ENCODE measurements at places on chromosomes 7 and 10.
A peak's percentile ranks its signal among the peaks of the same experiment; 100 is the strongest.

DNA sequence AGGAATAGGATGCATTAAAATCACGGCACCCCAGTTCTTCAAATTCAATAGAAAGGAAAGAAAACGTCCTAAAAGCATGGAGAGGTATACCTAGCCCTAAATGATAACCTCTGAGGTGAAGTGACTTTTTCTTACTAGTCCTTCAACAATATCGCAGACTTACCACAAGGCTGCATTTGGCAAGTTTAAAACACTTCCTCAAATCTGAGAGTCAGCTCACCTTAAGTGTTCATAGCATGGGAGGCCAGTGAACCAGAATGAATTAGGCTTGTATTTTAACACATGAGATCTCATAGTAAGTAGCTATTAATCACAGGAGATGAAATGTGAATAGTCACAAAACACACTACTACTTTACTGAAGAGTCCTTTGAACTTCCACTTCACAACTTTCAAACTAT is 124.2 kb downstream of the RNF32 start:
- no peak for DNase-seq

- DNase-seq = no peak
These were observed 154.2 kb downstream of the ARHGAP12 start for GRCh38 chr10:31774299-31774900.

- no peak for DNase-seq
These were observed 95.1 kb downstream of the EGFR start for GRCh38 chr7:55113760-55114540.

- DNase-seq = no peak
These were observed 56.1 kb downstream of the PAPSS2 start for GRCh38 chr10:87715552-87716347.

- DNase-seq = no peak
These were observed 130.6 kb downstream of the SPAG6 start for GRCh38 chr10:22475651-22476600.

DNA sequence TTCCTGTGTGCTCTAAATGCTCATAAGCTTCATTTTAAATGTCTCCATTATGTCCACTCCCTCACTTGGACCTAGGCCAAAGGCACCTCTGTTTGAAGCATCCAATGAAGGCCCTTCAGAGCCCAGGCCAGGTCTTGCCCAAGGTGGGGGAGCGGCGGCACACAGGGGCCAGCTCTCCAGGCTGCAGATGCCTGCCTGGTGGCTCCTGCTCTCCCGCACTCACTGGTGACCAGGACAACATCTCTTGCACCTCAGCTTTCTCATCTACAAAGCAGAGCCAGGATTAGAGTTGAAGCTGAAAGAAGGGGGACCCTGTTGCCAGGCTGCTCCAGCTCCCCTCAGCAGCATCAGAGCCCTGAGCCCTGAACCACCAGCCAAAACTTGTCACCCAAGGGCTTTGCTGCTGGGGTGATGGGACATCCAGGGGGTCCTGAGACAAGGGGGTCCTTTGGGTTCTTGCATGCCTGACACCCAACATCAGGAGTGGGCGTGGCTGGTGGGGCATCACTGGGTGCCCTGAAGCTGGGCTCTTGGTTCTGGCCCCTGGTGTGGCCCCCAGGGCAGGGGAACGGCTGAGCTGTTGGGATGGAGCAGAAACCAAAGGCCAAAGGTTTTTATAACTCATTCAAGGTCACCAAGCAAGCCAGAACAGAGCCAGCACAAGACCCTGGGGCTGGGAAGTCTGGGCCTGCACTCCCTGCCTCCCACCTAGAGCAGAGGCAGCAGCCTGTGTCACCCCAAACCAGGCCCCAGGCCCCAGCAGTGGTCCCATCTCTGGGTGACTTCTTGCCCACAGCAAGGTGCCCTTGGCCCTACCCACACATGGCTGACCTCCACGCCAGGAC is 1.2 kb downstream of the NACAD start:
- DNase-seq = no peak

DNA sequence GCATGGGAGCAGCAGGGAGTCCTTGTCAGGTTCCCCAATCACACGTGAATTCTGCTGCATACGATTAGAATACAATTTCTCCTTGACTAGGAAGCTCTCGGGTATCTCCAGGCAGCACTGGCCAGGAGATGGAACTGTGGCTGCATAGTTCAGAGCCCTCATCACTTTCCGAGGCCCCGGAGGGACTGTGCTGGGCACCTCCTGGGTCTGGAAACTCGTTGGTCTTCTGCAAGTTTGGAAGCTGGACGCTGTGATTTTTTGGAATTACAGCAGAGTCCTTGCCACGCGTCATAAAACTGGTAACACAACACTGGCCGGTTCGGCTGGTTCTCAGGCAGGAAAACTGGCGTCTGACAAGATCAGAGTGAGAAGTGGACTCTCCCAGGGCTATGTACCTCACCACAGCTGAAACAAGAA is 216.1 kb downstream of the CCDC3 start:
- no peak for DNase-seq

DNA sequence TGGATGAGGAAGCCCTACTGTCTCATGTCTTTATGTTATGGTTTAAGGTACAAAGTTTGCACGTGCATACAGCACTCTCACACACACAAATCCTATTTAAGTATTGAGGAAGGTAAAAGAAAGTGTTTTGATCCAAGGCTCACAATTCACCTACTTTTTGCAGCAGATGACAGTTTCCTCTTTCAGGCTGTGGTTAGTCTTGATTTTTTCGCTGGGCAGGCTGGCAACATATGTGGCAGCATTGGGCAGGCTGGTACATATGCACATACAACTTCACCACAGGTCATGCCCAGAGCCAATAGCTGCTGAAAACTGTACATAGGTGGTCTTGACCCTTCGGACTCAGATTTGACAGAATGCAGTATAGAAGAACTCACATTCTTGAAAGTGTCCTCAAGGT is 29.1 kb upstream of the SDHAF3 start:
- DNase-seq = no peak

GRCh38 chr7:42198296-42198695 is 38.7 kb downstream of the GLI3 start:
- DNase-seq = no peak

- DNase-seq = no peak
These were observed 40.6 kb upstream of the WAC start for GRCh38 chr10:28492116-28492920.

DNA sequence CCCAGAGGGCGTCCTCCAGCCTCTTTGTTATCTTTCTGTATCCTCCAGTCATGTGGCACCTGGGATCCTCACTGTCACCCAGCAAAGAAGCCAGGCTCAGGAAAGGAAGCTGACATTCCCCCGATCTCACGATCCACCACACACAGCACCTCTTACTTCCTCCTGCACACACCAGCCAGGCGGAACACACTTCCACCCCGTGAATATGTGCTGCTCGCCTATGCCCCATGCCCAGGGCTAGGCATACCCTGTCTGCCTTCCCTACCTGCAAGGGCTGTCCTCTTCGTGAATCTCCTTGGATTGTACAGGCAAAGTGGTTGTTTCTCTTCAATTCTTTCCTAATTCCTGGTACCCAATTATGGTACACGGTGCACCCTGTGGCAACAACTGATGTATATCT is 191.0 kb downstream of the TNS3 start:
- DNase-seq = no peak

- no peak for DNase-seq
These were observed 136.3 kb upstream of the GNAI1 start for GRCh38 chr7:79998363-79998762.

- no peak for DNase-seq
These were observed 240.7 kb downstream of the MGMT start for GRCh38 chr10:129707406-129708388.

DNA sequence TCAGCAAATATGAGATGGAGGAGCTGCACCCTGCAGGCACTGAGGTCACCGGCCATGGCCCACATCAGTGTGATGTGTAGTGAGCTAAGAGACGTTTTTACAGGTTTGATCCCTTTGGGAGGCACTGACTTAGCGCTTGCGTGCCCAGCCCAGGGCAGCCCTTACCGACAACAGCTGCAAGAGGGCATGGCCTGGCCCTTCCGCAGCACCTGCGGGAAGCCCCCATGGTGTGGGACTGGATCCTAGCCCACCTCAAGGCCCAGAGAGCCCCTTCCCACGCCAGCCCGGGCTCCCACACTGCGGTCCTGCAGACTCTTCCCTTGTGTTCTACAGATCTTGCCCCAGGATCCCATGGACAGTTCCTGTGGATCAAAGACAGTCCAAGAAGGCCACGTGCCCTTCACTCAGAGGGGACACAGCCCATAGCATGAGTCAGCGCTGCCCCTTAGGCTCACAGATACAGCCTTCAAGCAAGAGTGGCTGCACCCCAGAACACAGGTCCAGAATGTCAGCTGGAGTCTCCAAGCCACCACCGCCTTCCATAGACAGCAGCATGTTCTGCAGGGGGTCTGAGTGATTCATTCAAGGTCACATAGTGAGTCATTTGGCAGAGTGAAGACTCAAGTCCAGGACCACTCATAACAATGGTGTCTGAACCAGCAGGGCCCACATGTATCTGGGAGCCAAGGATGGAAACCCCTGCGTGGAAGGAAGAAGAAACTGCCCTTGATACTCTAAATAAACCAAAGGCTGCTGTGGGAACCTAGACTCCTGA is 25.4 kb downstream of the TLL2 start:
- peak; percentile 18 for DNase-seq

- DNase-seq = peak; percentile 99
These were observed 72.6 kb downstream of the PFKFB3 start for GRCh38 chr10:6275022-6275997.

DNA sequence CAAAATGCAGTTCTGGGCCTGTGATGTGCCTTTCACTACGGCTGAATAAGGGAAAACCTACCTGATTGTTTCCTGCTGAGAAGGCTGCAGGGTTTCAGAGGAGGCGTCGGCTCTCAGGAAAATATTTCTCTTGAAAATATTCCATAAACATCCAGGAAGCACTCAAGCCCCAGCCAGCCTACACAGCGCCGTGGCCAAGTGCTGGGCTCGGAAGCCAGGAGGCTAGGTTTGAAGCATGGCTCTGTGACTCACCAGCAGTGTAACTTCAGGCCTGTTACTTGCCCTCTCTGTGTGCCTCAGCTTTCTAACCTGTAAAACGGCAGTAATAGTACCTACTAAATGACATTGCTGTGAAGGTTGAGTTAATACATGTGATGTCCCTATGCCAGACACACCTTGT is 399.1 kb downstream of the GATA3 start:
- no peak for DNase-seq

- DNase-seq = no peak
These were observed 49.7 kb downstream of the CDK14 start for GRCh38 chr7:90645784-90646183.

DNA sequence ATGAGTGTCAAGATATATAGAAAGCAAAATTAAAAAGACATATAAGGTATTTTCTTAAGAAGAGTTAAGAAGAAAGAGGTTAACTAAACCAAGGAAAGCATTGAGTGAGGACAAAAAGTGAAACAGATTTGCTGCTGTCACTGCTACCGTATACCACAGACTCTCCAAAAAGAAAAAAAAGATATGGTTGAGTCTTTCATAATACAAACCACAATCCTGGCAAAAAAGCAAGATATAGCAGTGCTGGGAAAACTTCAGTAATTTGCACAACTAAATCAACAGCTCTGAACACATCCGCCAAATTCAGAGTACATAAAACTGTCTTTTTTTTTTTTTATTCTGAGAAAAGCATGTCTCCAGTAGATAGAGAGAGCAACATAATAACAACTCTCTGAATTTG is 114.7 kb downstream of the ETV1 start:
- DNase-seq = no peak

GRCh38 chr7:372932-373791 is 83.2 kb downstream of the FOXL3 start:
- DNase-seq = peak; percentile 53

GRCh38 chr7:105989686-105990085 is 26.6 kb downstream of the CDHR3 start:
- DNase-seq = no peak

All from ascending aorta (tissue), 2 donors.